Activated naive CD4-positive, alpha-beta T cell treated with anti-CD3 and anti-CD28 coated beads, Interleukin-2, amount 50 U/mL, for 16 hours (primary cell): ENCODE measurements at places on chromosomes 11 and 22.

DNA sequence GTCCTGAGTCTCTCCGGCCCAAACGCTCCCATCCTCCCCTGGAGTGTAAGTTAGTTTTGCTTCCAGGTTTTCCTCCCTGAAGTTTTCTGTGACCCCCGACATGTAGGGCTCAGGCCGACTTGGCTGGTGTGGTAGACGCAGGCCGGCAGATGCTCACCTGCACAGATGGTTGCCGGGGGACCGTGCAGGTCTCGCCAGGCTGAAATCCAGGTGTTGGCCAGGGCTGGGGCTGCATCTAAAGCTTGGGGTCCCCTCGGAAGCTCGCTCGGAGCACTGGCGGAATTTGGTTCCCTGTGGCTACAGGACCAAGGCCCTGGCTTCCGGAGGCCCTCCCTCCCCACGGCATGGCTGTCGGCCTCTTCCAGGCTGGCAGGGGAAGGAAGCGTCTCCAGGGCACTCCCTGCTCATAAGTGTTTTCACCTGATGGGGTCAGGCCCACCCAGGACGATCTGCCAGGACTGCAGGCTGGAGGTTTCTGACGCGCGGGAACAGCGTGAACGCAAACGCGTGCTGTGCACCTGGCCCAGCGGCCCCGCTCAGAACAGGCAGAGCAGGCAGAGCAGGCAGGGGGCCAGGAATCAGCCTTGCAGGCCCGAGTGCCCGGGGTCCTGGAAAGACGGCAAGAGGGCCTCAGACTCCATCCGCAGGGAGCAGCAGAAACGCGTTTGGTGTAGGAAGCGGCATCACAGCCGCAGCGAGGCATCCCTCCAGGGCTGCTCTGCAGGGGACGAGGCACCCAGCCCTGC is 258.2 kb downstream of the BRD1 start:
- DNase-seq, result no peak

DNA sequence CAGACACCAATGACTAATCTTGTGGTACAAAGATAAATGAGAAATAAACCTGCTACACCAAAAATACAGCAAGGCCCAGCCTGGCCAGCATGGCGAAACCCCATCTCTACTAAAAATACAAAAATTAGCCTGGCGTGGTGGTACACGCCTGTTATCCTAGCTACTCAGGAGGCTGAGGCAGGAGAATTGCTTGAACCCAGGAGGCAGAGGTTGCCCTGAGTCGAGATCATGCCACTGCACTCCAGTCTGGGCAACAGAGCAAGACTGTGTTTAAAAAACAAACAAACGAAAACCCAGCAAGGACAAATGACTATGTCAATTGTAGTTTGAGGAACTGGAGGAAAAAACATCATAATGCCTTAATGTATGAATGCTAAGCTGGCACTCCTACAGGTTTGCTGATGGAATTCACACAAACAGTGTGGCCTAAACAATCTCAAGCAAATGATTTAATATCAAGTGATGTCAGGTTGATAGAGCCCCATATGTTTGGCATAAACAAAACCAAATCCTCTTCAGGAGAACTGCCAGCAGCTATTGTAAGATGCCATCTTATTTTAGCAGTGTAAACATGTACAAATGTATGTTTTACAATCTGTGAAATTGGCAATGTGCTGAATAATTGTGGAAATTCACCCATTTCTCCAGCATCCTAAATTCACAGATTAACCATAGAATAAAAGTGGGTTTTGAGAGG is 20.0 kb downstream of the MMP7 start:
- no peak for DNase-seq

GRCh38 chr22:41827671-41828070 is 5.2 kb upstream of the SREBF2 start:
- DNase-seq, result no peak

- DNase-seq, result no peak
Measured at GRCh38 chr11:67384851-67385366, 6.9 kb upstream of the RAD9A start.

DNA sequence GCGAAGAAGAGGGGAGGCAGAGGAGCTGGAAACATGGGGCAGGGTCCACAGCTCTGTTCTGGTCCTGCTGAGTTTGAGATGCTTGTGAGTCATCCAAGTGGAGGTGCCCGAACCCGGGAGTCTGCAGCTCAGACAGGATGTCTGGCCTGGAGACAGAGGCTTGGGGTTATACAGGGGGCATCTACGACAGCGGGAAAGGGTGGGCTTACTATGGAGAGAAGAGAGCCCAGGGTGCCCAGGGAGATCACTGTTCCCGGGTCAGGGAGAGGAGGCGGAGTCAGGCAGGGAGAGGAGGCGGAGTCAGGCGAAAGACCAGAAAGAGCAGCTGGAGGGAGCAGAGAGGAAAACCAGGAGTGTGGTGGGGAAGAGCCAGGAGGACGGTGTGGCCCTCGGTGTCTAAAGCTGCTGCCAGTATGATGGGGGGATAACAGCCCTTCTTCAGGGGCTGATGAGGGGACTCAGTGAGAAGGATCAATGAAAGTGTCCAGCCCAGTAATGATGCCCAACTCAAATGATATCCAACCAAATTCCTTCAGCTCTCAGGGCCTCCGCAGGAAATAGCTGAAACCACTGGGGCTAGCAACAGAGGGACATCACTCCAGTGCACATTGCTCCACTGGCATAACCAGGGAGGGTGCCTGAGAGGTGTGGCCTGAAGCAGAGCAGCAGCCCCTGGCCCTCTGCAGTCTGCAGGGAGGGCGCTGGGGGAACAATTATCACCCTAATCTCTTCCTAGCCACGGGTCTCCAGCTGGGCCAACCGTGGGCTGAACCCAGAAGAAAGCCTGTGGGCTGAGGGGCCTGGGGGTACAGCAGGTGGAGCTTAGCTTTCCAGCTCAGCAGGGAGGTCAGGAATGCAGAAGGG is 2.6 kb upstream of the LTBP3 start:
- DNase-seq, result no peak

GRCh38 chr22:17384612-17385330 is 15.5 kb downstream of the CECR2 start:
- DNase-seq, result no peak

- DNase-seq, result no peak
Measured at GRCh38 chr22:39233710-39234471, 10.9 kb downstream of the PDGFB start.
